Stimulated activated CD4-positive, alpha-beta T cell treated with anti-CD3 and anti-CD28 coated beads, TNF-alpha, amount 100 ng/mL, for 1 hour (primary cell): ENCODE measurements at places on chromosomes 7 and 10.

GRCh38 chr7:110148054-110148453 is 942.9 kb upstream of the LRRN3 start:
- no peak for DNase-seq

DNA sequence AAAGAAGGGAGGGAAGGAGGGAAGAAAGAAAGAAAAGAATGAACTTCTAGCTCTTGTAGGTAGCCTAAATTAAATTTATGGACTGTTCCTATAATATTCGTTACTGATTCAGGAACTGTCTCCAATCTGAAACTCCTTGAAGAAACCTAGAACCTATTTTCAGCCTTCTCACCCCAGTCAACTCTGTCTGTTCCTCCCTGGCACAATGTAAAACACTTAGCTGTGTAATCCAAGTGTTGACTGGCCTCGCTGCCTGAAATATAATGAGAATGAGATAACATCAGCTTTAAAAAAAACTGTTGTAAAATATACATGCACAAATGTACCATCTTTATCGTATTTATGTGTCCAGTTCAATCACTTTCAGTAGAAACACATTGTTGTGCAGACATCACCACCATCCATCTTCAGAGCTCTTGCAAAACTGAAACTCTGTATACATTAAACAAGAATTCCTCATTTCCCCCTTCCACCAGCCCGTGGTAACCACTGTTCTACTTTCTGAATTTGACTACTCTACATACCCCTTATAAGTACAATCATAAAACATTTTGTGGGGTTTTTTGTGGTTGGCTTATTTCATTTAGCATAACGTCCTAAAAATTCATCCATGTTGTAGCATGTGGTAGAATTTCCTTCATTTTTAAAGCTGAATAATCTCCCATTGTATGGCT is 6.3 kb upstream of the C7orf33 start:
- DNase-seq: no peak

GRCh38 chr7:80858141-80858903 is 60.5 kb downstream of the SEMA3C start:
- no peak for DNase-seq

GRCh38 chr10:24571870-24572450 is 151.7 kb downstream of the ARHGAP21 start:
- no peak for DNase-seq

DNA sequence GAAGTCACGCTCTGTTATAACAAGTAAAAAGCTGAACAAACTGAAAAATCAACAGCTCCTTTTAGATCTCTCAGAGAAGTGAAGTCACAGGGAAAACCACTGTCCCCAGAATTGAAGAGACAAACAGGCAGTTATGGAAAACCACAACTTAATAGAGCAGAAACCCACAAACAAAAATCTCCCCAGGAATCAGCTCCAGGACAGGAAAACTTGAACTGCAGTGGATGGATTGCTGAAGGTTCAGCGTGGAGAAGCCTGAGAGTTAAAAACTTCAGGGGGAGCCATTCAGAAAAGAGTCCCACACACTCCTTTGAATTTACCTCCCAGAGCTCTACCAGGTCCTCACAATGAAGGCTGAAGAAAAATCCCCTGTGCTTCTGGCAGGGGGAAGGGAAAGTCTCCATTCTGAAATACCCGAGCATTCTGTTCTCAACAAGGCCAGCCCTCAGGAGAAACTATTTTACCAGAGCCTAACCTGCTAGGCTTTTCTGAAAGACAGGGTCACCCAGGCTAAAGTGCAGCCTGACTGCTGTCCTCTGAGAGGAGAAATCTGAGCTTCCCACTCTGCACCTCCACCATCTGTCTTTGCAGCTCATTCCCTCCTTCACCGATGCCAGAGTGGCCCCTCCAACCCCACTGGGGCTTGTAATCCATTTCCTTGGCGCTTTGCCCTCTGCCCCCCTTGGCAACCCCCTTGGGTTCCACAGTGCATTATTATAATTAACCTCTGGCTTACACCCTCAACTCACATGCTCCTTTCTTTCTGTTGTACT is 65.0 kb upstream of the CCNY start:
- no peak for DNase-seq
